ENCODE measurements at places on chromosomes 1 and 21.

DNA sequence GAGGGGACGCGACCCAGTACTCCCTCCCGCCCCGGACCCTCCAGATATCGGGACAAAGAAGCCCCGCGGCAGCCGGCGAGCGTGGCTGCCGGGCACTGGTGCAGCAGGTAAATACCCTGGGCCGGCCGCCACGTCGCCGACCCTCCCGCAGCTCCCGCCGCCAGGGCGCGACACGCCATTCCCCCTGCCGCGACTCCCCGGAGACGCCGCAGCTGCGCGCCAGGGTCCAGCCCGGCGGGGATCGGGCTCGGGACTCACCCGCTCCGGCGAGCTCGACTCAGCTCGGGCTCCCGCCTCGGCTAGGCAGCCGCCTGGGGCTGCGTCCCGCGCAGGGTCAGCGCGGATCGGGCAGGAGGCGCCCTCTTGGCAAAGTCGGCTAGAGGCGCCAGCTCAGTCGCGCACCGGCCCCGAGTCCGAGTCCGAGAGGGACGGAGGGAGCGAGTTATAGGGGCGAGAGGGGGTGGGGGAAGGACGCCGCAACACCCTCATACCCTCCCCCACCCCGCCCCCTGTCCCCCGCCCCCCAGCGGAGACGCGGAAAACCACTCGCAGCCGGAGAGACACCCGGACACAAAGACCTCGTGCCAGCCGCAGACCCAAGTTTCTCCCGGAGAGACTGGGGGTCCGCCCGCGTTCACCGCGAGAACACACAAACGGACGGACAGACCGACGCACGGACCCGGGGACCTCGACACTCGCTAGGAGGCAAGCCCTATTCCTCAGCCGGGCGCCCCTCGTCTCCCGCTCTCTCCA is 985 bp downstream of the SYT6 start:
- no peak for DNase-seq

DNA sequence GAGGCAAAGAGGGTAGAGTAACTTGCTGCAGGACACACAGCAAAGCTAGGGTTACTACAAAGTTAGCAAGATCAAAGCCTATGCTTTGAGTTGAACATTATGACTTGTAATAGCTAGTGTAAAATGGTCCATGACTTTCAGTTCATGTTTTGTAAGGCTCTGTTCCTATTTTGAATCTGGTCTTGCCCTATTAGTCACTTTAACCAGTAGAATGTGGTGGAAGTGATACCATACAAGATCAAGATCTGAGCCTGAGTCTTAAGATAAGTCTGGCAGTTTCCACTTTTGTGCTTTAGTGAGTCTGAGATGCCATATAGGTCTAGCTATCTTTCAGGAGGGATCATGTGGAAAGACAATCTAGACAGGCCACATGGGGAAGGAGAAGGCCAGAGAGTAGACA is 282.1 kb upstream of the BRINP3 start:
- DNase-seq, result no peak

- DNase-seq, result peak; percentile 32
Measured at GRCh38 chr1:48916130-48917069, 139.7 kb upstream of the BEND5 start.

GRCh38 chr1:214717351-214717750 is 114.4 kb downstream of the CENPF start:
- no peak for DNase-seq

- no peak for DNase-seq
Measured at GRCh38 chr1:96989302-96989701, 267.7 kb downstream of the PTBP2 start.

GRCh38 chr1:15189692-15190370 is 36.3 kb downstream of the TMEM51 start:
- no peak for DNase-seq

- DNase-seq, result no peak
Measured at GRCh38 chr1:220767312-220768125, 19.2 kb upstream of the MTARC1 start.

- no peak for DNase-seq
Measured at GRCh38 chr1:90174246-90174645, 179.3 kb downstream of the ZNF326 start.

DNA sequence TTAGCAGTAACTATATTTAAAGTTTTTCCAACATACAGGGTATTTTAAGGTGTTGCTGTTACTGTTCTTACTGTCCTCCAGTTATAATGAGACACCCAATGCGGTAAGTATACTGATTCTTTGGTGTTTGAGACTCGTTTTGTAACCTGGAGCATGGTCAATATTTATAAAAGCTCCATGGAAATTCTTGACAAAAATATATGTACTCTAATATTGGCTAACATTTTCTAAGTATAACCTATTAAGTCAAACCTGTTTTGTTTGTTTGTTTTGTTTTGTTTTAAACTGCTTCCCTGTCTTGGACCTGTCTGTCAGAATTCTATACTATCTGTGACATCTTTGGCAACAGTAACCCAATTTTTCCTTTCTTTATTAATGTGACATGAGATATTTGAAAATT is 15.9 kb upstream of the CAP1 start:
- no peak for DNase-seq

DNA sequence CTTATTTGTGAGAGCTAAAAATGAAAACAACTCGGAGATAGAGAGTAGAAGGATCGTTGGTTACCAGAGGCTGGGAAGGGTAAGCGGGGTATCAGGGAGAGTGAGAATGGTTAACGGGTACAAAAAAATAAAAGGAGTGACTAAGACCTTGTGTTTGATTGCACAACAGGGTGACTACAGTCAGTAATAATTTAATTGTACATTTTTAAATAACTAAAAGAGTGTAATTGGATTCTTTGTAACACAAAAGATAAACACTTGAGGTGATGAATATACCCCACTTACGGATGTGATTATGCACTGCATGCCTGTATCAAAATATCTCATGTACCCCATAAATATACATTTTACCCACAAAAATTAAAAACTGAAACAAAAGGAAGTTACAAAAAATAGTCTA is 29.4 kb downstream of the FOXJ3 start:
- DNase-seq, result no peak

GRCh38 chr21:17492415-17493168 is 20.3 kb upstream of the CXADR start:
- no peak for DNase-seq
